ENCODE measurements at places on chromosomes 7 and 10. TPM values are rescaled to one million over a fixed set of nuclear protein-coding genes. Genes with fewer than 3 reads are reported as not detected.

GRCh38 chr7:157168571-157168970 is 29.8 kb downstream of the UBE3C start:
- DNase-seq: no peak
- H3K4me3 ChIP-seq: no peak overlapping the region
- no peaks in the 10 kb centered on the region for H3K27me3 ChIP-seq
- no peaks in the 10 kb centered on the region for H3K4me1 ChIP-seq

- H3K4me1 ChIP-seq: peaks cover 55% of the 10 kb centered on the region
- H3K4me3 ChIP-seq: no peak overlapping the region
- H3K27me3 ChIP-seq: no peaks in the 10 kb centered on the region
- H3K27ac ChIP-seq: no peak overlapping the region
Measured at GRCh38 chr10:102781090-102781920, 37.6 kb downstream of the WBP1L start.

GRCh38 chr7:143396182-143396581 is 12.5 kb downstream of the EPHA1 start:
- H3K4me3 ChIP-seq: no peak overlapping the region
- H3K27me3 ChIP-seq: no peaks in the 10 kb centered on the region
- no peak for DNase-seq
- H3K36me3 ChIP-seq: peaks cover 46% of the 10 kb centered on the region
- H3K4me1 ChIP-seq: no peaks in the 10 kb centered on the region

DNA sequence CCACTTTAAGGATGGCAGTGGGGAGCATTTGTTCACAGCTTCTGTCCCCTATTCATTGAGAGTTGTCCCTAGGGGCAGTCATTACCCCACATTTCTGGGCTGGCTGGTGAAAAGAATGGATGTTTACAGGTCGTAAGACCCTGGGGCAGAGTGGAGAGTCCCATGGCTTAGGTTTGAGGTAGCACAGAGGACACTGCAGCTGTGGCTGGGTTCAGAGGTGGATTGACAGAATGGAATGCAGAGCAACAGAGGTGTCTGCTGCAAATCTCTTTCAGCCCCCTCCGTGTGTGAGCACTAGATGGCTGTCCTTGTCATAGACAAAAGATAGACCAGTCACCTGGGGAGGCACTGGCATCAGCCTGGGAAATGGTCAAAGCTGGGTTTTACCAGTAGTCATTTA is 141.9 kb downstream of the CACNB2 start:
- no peaks in the 10 kb centered on the region for H3K27me3 ChIP-seq
- H3K4me3 ChIP-seq: no peak overlapping the region
- no peak overlapping the region for H3K27ac ChIP-seq
- H3K4me1 ChIP-seq: no peaks in the 10 kb centered on the region
- H3K36me3 ChIP-seq: no peaks in the 10 kb centered on the region

DNA sequence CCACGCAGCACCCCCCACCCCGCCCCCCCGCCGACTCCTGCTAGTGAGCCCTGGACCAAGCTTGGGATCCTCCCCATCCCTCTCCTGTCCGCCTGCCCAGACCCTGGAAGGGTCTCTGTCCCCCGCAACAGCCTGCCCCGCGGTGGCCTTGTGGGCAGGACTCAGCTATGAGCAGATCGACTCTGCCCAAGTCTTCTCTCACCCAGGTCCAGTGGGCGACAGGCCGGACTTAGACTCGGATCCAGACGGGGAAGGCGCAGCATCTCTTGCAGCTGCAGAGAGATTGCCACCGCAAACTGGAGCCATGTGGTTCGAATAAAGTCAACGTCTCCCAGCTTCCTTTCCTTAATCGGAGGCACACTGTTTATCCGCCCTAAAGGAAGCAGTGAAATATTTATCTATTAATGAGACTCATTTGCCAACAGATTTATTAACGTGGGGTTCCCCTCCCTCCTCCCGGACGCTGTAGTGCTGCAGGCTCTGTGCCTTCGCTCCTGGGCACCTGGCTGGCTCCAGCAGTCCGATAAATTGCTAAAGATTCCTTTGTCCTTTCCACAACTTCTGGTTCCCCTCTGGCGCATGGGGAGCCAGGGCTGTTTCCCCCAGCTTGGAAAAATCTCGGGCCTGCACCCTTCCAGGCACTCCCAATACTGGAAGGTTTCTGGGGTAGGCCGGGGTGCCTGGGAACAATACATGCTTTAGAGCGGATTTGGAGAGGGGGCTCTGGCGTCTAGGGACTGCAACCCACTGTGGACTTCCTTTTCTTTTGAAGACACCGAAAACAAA is 634 bp upstream of the HOXA7 start:
- peak overlapping the region; percentile 56 for H3K4me3 ChIP-seq
- H3K36me3 ChIP-seq: no peaks in the 10 kb centered on the region
- H3K27ac ChIP-seq: no peak overlapping the region
- peaks cover 100% of the 10 kb centered on the region for H3K27me3 ChIP-seq
- peaks cover 4% of the 10 kb centered on the region for H3K4me1 ChIP-seq

DNA sequence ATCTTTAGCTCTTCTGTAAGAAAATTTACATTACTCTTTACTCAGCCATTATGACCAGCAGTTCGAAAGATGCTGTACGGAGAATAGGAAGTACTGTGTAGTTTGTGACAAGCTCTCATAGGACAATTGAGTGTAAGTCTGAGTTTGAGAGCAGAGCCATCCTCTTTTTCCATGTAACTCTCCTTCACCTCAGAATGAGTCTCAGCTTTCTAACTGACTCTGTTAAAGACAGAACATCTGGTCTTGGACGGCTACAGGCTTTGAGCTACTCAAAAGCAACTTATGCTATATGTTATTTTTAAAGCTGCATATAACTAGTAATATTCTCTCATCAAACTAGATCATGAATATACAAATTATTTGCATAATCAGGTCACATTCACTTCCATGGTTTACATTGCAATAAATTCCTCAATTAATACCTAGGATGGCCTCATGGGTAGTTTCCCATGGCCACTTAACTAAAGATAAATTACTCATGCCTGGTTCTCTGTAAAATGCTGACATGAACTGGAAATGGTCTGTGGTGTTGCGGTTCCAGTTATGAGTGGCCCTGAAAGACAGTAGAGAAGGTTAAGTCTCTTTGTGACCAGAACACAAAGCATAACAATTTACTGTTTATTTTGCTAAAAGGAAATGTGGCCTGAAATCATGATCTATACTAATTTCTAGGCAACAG is 358.7 kb downstream of the PHF14 start:
- DNase-seq: no peak
- H3K27ac ChIP-seq: no peak overlapping the region
- no peaks in the 10 kb centered on the region for H3K4me1 ChIP-seq
- H3K36me3 ChIP-seq: no peaks in the 10 kb centered on the region
- no peak overlapping the region for H3K4me3 ChIP-seq

DNA sequence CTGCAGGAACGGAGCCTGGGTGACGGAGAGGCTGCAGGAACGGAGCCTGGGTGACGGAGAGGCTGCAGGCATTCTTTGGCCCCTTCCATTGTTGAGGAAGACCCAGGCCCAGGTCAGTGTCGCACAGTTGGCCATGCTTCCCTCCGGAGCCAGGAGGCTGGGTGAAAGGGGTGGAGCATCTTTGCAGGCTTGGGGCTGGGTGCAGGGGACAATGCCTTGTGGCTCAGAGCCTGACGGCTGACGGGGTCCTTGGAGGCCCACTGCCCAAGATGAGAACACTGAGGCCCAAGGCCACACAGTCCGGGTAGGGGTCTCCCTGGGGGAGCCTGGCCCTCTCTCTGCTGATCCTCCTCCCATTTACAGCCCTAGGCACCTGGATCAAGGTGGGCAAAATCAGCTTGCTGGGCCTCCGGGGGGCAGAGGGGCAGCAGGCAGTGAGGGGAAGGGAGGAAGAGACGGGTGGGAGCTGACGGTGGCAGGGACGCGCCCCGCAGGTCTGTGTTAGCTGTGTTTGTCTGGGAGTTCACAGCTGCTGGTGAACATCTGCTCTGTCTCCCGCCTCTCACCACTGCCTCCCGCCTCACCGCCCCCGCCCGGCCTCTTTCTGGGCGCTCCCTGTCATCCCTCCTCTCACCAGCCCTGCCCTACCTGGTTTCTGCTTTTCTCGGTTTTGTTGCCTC is 30.6 kb upstream of the PCBD1 start:
- no peaks in the 10 kb centered on the region for H3K27me3 ChIP-seq
- no peak overlapping the region for H3K4me3 ChIP-seq
- DNase-seq: no peak
- H3K4me1 ChIP-seq: no peaks in the 10 kb centered on the region
- no peaks in the 10 kb centered on the region for H3K36me3 ChIP-seq
- H3K27ac ChIP-seq: no peak overlapping the region

GRCh38 chr7:2964208-2964607 is 79.5 kb downstream of the CARD11 start:
- no peak overlapping the region for H3K4me3 ChIP-seq
- no peaks in the 10 kb centered on the region for H3K4me1 ChIP-seq
- H3K27me3 ChIP-seq: no peaks in the 10 kb centered on the region
- H3K36me3 ChIP-seq: 0 out of 2 replicates have a peak, but pooled peaks cover 2% of the 10 kb centered on the region
- no peak overlapping the region for H3K27ac ChIP-seq

DNA sequence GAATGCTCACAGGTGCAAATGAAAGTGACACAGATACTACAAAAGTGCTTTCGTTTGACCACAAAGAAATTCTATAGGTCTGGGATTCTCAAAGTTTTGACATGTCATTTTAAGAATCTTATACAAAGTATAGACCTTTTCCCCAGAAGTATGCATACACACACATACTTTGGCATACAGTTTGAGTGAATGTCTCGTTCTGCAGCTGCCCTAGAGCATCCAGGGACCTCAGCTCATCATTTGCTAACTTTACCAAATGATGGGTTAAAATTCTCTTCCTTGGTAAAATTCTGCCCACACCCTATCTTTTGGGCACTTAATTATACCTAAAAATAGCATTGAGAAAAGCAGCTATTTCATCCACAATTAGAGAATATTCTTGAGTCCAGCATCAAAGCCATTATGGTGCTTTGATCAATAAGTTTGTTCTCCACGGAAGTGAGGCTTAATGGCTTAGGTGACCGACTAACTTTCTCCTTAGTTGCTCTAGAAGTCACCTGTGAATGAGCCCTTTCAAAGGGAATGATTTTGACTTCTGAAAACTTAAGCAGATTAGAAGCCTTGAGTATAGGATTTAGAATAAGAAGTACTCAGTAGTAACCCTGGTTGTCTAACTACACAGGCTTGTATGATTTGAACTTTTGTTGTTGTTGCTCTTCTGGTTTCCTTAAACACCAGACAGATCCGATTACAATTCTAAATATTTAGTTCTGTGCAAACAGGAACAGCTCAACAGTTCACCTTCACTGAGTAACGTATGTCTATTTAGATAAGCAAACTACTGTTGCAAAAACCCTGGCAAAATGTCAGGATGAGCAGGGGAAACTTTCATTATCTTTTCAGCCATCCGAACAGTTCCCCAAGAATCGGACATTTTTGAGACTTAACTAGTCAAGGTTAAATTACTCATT is 70.6 kb downstream of the CNNM2 start:
- peaks cover 12% of the 10 kb centered on the region for H3K4me1 ChIP-seq
- H3K36me3 ChIP-seq: no peaks in the 10 kb centered on the region
- H3K4me3 ChIP-seq: no peak overlapping the region
- DNase-seq: no peak
- peak overlapping the region; percentile 17 for H3K27ac ChIP-seq

DNA sequence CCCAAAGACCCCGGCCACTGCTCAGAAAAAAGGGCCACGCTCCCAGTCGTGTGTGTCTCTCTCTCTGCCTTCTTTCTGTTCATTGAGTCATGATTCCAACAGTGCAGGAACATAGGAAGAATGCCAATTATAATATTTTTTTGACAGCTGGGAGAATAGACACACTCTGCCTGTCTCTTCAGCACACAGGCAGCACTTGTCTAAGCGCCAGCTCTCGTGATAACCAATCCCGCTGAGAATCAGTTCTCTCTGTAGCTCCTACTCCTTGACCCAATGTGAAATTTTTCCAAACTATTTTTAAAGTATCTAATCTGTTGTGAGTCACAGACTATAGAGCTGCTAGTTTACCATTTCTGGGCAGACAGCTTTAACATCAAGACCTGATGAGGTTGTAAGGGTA is 145.7 kb upstream of the RHEB start:
- no peaks in the 10 kb centered on the region for H3K27me3 ChIP-seq
- DNase-seq: no peak
- H3K4me3 ChIP-seq: no peak overlapping the region
- H3K27ac ChIP-seq: no peak overlapping the region
- H3K36me3 ChIP-seq: no peaks in the 10 kb centered on the region
- H3K4me1 ChIP-seq: no peaks in the 10 kb centered on the region

DNA sequence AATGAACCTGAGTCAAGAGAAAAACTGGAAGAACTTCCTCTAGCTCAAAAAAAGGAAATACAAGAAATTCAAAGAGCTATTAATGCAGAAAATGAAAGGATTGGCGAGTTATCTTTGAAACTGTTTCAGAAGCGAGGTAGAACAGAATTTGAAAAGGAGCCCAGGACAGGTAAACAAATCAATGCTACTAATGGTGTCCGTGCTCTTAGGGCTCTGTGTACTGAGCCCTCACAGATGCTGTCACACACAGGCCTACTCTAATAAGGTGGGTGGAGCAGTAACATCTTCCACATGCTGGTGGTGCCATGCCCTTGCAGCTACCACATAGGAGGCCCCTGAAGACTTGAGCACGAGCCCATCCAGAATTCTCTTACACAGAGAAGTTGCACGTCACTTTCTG is 46.1 kb downstream of the DYNC2I1 start:
- H3K4me1 ChIP-seq: no peaks in the 10 kb centered on the region
- no peak overlapping the region for H3K27ac ChIP-seq
- H3K27me3 ChIP-seq: no peaks in the 10 kb centered on the region
- no peaks in the 10 kb centered on the region for H3K36me3 ChIP-seq

DNA sequence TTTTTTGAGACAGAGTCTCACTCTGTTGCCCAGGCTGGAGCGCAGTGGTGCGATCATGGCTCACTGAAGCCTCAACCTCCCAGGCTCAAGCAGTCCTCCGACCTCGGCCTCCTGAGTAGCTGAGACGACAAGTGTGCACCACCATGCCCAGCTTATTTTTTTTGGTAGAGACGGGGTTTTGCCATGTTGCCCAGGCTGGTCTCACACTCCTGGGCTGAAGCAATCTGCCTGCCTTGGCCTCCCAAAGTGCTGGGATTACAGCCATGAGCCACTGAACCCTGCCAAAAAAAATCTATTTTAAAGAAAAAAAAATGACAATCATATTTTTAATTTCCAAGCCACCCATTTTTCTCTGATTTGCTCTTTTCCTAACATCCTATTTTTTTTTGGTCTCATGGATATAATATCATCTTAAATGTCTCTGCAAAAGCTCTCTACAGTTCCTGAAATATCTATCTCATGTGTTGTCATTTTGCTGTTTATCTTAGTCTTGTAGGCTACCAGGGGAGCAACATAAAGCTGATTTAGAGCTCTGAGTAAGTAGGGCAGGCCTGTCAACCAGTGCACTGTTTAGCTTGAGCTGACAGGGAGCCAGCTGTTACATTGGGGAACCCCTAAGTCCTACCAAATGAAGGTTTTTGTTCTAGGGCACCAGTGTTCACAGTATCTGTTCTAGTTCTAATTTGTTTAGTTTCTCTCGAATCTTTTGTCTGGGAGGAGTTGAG is 29.9 kb upstream of the HBP1 start:
- DNase-seq: no peak
- H3K36me3 ChIP-seq: no peaks in the 10 kb centered on the region
- 0 out of 2 replicates have a peak, but pooled peaks cover 3% of the 10 kb centered on the region for H3K4me1 ChIP-seq
- no peak overlapping the region for H3K27ac ChIP-seq

- no peak overlapping the region for H3K4me3 ChIP-seq
- H3K36me3 ChIP-seq: peaks cover 3% of the 10 kb centered on the region
- H3K27me3 ChIP-seq: no peaks in the 10 kb centered on the region
- H3K27ac ChIP-seq: 0 out of 2 replicates have a peak overlapping the region, but pooled peaks have one; percentile 39
- DNase-seq: no peak
Measured at GRCh38 chr7:731440-732085, 4.5 kb upstream of the PRKAR1B start.

Gene PALD1
- 48.7 TPM for total RNA-seq

Gene STEAP1
- total RNA-seq: 17.1 TPM

Gene PRPS1L1
- total RNA-seq: not detected

Gene PLXDC2
- 19.4 TPM for total RNA-seq

Gene UNCX
- not detected for total RNA-seq

Gene CALML3
- total RNA-seq: not detected

Gene CYP3A4
- total RNA-seq: not detected

Gene CDC14C
- total RNA-seq: 0.54 TPM

Gene MYL10
- not detected for total RNA-seq

Gene ZNF786
- 19.8 TPM for total RNA-seq
